ENCODE measurements at places on chromosomes 13 and 19.
A peak's percentile ranks its signal among the peaks of the same experiment; 100 is the strongest.

DNA sequence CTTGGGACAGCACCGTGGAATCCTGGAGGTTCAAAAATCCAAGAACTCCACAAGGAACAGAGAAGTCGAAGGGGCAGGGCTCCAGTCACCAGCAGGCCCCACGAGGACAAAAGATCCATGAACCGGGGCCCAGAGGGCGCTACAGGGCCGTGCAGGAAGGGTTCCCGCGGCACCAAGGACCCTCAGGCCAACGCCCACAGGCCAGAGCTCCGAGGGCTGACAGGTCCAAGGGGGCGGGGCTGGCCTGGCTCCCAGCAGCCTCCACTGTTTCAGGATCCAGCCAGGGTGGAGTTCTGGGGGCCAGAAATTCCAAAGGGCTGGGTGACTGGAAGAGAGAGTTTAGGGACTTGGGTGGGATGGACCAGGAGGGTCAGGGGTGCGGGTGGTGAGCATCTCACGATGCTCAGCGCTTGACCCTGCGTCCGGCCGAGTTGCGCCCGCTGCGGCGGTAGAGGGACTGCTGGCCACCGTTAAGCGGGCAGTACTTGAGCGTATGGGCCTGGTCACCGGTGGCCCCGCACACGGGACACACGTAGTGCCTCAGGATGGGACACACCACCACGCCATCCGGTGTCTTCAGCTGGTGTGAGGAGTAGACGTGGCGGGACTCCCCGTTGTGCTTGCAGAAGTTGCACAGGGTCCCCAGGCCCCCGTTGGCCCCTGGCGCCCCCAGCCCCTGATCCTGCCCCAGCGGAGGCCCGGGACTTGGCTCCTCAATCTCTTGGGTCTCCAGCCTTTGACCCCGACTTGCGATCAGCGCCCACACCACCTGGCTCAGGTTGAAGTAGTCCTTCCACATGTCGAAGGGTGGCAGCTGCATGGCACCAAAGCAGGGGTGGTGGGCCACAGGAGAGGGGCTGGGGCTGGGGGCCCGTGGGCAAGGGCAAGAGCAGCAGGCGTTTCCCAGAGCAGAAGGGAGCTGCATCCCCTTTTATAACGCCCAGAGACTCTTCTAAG is at the start of gene NANOS2:
Gene NANOS2 (minus strand): TSS at position 905 of the 957 bp plus-strand sequence. CDS start 85 bp downstream, at position 820.
- DNase-seq = peak; percentile 52

- DNase-seq = no peak
Measured at GRCh38 chr13:110254151-110254679, 52.7 kb downstream of the COL4A1 start.

DNA sequence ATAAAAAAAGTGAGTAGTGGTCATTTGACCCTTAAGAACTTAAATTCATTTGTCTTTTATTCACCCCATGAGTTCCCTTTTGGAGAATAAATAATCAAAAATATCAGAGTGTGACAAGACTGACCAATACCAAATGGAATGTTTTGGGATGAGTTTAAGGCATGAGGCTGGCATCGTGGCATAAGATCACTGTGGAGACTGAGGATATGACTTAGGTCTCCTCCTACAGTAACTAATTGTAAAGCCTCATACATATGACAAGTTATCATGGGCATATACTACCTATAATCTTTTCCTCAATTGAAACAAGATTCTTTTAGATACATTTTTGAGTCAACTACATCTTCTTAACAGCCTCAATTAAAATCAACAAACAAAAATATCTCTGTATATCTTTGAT is 782.0 kb downstream of the SLITRK1 start:
- DNase-seq = no peak

DNA sequence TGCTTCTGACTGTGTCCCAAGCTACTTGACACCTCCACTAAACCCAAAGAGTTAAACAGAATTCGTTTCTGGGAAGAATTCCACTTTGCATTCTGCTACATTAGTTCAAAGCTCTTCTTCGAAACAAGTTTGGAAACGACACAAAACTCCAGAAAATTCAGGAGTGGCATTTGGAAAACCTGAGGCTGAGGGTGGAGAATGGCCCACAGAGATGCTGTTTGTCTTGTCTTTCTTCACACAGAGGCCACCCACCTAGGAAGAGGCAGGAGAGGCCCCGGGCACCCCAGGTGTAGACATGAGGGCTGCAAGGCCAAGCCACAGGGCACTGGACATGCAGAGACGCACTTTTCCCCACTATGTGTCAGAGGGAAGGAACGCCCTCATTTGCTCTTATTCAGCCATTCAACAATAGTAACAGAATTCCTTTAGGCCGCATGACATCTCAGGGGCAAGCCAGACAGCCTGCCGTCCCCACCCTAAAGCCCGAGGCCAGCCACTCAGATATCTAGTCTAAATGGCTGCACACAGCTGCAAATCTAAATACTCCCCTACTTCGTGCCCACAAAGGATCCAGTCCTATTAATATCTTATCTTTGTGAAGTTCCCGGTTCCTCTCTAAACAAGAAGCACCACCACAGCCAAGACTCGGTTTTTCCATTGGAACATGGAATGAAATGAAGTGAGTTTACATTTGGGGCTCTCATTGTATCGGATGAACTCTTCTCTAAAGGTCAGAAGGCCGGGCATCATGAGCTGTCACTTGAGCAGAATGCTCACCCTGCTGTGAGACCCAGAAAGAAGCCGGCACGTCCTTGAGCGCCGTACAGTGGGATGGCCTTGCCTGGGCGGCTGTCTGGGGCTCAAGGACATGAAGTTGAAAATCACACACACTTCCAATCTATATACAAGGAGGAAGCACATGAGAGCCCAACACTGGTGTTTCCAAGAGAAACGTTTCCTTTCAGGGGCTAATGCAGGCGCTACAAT is 19.8 kb downstream of the COL4A1 start:
- no peak for DNase-seq

DNA sequence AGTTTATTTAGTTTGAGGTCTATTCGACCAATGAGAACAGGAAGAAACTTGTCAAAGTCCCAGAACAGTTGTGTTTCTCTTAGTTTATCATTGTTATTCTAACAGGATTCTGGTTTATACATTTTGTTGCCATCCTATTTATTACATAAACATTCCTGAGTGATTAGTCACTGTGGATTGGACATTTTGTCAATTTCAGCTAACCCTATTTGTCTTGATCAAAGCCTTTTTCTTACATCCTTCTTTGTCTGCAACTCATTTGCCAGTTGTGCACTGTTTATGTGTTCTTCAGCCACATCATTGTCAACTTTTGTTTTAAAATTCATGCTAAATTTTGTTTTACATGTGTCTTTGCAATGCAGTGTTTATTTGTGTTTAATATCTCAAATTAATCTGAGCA is 886.0 kb upstream of the SLC10A2 start:
- DNase-seq = no peak

- DNase-seq = no peak
Measured at GRCh38 chr19:7360393-7360984, 11.8 kb downstream of the ARHGEF18 start.

DNA sequence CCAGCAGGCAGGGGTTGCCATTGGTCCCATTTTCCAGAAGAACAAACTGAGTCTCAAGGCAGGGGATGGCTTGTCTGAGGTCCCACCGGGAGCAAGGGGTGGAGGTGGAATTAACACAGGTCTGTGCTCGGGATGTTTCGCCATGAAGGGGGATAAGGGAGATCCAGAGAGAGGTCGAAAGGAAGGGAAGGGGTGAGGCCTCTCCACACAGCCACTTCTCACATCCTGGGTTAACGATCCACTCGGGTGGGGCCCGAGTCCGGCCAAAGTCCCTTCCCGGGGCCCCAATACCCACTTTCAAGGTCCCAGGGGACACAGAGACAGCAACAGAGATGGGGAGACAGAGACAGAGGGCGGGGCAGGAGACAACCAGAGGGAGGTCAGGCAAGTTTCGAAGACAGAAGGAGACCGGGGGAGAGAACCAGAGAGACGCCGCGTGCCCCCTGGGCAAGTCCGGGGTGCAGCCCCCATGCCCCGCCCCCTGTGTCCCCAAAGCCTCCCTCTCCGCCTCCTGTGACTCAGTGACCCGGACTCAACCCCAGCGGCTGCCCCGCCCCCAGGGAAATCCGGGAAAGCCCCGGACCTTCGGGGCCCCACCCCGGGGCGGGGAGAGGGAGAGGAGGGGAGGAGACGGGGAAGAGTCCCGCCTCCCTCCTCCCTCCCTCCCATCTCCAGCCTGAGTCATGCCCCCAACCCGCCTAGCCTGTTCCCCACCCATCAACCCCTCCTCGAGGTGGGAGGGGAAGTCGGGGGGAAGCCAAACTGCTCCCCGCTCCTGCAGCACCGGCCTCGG is 1.4 kb upstream of the BCL3 start:
- peak; percentile 80 for DNase-seq

GRCh38 chr13:107034236-107034872 is 466.4 kb upstream of the ARGLU1 start:
- no peak for DNase-seq

DNA sequence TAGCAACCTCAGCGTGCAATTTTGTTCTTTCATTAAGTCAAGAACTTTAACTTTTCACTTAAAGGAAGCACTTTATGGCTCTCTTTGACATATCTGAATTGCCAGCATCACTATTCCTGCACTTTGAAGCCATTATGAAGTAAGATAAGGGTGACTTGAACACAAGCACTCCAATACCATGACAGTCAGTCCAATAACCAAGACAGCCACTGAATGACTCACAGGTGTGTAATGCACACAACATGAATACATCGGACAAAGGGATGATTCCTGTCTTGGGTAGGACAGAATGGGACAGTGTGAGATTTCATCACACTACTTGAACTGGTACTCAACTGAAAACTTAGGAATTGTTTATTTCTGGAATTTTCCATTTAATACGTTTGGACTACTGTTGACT is 233.7 kb upstream of the IPO5 start:
- no peak for DNase-seq

GRCh38 chr19:15628236-15629002 is 12.3 kb upstream of the CYP4F3 start:
- no peak for DNase-seq

DNA sequence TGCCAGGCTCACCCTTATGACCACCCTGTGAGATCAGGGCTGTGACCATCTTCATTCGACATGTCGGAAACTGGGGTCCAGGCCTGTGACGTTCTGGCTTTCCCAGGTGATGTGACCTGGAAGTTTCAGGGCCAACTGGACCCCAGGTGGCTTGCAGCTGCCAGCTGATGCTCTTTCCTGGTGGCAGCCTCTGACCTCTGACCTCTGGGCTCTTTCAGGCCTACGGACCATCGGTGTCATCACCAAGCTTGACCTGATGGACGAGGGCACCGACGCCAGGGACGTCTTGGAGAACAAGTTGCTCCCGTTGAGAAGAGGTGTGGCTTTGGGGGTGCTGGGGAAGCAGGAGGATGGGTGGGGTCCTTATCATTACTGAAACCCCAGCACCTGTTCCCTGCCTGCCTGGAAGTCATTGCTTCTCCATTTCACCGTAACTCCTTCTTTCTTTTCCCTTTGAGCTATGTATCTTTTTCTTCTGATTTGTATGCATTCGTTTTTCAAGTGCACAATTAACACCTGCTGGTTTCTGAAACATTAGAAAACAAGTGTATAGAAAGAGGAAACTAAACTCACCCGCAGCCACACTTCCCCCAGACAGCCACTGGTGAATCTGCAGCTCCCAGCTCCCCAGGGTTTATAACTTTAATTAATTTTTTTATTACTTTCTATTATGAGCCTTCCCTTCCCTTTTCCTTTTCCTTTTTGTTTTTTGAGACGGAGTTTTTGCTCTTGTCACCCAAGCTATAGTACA is 58.9 kb downstream of the TMED1 start:
- DNase-seq = no peak

GRCh38 chr19:10602330-10603083 is 15.4 kb upstream of the AP1M2 start:
- peak; percentile 86 for DNase-seq

DNA sequence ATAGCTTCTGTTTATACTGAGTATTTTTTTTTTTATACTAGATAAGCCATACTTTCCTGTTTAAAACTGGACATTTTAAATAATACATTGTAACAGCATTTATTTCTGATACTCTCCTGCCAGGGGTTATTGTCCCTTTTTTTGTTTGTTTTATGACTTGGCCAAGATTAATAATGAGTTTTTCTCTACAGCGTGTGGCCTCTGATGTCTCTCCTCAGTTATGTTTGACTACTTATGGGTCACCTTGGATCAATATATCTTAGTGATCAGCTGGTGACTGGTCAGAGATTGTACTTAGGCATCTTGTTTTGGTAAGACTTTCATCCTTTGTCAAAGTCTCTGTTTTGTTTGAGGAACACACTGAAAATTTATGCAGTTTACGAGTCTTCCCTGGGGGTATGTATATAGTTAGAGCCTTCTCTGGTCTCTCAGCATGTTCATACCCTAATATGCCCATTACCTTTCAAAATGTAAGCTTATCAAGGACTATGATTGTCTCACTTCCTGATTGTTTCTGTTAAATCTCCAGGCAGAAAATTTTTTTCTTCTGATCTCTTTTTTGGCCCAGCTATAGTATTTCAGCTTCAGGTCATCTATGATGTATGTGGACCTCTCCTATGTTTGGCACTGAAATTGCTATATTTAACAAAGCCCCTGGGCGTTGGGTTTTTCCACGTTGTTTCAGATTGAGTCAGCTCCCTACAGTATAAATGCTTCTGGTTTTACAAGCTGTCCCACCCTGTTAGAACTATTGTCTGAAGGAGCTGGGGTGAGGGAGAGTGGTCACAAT is 87.9 kb downstream of the URI1 start:
- DNase-seq = no peak

GRCh38 chr13:21576426-21576825 is 27.5 kb downstream of the MICU2 start:
- no peak for DNase-seq

DNA sequence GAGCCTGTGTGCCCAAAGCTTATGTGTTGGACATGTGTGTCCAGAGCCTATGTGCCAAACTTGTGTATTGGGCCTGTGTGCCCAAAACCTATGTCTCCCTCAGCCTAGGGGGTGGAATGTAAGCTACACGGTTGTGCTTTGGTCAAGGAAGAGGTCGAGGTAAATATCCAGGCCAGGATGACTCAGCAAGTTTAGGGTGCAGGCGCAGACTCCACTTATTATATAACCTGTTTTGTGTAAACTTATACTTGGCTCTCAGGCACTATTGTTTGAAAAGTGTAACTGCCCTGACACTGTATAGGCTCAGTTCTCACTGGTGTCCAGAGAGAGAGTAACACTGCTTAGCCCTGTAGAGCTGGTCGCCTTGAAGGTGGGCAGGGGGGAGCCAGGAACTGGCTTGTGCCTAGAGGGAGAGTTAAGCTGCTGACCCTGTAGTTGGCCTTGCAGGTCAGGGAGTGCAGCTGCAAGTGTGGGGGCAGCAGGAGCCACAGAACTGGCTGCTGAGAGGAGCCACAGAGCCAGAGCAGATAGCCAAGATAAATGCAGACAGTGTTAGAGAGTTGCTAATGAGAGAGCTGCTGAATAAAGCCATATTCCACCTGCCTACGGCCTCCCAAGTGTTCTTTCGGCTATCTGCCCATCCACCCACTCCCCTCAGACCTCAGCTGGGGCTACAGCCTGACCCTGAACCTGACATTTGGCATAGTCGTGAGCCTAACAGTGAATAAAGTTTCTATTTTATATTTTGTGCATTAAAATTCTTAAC is 517.2 kb upstream of the SLITRK1 start:
- DNase-seq = no peak

Data from HuH-7 (cell line).